ENCODE measurements at places on chromosomes 2 and 18.

DNA sequence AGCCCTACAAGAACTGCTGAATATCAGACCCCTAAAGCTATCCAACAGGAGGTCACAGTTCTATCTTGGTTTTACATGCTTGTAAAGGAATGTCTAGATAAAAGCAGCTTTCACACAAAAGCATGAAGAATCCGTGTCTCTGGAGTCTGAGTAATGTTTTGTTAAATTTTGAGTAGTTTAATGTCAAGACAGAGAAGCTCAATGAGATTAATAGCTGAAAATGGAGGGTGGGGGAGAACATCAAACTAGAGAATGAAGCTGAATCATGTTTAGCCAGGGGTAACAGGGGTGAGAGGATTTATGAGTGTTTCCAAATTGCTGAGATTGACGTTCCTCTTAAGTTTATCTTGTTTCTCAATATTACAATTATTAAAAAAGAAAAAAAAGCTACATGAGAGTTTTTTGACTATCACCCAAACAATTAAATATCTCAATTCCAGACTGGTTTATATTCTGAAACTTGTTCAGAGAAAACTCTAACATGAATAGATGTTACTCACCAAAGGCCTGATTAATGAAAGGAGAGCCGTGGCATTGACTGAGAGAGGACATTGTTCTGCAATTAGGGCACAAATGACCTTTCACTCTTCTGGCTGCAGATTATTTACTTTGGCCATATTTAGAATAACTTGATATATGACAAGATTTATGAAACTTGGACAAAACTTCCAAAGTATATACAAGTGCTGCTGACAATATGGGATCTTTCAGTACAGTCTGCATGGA lies 266.4 kb upstream of the ETAA1 start:
- DNase-seq: no peak

GRCh38 chr2:86233436-86233835 lies 34.2 kb downstream of the MRPL35 start:
- no peak for DNase-seq

DNA sequence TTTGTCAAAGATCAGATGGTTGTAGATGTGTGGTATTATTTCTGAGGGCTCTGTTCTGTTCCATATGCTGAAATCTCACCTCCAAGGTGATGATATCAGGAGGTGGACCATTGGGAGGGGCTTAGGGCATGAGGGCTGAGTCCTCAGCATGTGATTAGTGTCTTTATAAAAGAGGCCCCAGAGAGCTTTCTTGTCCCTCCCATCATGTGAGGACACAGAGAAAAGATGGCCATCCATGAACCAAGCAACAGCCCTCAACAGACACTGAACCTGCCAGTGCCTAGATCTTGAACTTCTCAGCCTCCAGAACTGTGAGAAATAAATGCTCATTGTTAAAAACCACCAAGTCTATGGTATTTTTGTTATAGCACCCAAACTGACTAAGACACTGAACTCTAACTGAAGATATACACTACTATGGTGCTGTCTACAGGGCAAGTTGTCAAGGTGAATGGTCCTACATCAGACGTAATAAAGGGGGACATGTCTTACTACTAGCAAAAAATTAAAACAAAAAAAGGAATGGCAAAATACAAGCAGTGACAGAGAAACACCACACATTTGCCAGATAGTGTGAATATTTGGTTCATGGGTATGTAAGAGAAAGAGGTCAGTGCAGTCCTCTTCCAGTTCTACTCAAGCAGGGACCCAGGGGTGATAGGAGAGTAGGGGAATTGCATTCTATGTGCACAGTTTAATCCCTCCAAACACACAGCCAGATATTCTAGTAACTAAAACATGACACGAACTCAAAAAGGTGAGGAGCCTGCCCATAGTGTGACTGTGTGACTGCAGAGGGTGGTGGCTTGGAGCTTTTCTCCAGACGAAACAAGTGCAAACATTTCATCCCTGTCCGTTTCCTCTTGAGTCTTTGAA lies 164.4 kb upstream of the MYCN start:
- no peak for DNase-seq

DNA sequence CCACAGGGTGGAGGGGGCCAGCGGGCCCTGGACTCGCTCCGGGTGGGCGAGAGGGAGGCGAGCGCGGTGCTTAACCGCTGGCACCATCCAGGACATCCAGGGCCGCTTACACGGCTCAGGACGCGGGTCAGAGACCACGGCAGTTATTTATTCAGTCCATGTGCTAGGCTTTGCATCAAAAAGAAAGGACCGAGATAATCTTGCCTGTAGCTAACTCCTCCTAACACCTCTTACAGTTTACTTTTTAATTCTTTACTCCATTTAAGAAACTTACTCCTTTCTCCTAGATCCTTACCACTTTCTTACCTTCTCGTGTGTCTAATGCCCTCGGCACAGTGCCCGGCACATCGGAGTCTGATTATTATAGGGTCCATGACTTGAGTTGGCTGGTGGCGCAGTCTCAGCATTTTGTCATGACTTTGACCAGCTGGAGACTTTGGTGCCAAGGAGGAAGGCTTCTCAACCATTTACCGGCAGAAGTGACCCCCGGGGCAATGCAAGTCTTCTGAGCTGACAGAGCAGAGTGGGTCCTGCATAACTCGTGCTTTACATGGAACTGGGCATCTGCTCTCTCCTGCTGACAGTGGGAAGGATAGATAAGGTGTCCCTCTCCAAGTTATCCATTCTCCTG lies 503 bp downstream of the ANXA4 start:
- peak; percentile 8 for DNase-seq

DNA sequence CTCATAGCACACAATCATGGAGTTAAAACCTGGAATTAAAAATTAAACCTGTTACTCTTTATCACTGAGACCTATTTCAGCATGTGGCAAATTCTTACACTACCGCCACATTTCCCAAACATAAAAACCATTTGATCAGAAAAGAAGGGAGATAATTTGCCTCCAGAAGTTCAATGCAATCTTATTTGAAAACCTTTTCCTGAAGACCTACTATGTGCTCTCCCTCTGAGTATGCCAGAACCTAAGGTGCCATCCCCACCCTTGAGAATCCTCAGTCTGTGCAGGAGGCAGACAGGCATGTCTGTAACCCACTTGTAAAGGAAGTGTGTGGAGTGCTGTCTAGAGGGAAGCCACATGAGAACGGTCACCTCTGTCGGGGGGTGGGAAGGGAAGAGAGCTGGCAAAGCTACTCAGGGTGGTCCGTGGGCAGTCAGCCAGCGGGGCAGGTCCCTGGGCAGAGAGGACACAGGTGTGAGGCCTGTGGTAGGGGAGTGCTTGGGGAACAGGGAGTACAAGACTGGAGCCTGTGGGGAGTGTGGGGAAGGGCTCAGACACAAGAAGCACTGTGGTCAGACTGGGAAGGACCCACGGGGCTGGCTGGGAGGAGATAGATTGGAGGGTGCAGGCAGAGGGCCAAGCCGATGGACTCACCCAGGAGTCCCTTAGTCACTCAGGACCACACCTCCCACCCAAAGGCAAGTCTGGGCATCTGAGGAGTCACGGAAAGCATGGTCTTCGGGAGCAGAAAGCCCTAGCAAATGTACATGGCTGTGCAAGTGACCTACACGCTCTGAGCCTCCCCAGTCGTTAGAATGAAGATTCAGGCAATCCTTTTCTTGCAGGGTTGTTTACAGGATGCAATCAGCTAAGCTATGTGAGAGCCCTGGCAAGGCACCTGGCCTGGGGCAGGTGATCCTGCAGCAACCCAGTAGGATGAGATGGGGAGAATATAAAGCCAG lies 22.8 kb downstream of the CRACDL start:
- no peak for DNase-seq

GRCh38 chr2:132680544-132680943 lies 10.5 kb upstream of the LYPD1 start:
- DNase-seq: no peak

DNA sequence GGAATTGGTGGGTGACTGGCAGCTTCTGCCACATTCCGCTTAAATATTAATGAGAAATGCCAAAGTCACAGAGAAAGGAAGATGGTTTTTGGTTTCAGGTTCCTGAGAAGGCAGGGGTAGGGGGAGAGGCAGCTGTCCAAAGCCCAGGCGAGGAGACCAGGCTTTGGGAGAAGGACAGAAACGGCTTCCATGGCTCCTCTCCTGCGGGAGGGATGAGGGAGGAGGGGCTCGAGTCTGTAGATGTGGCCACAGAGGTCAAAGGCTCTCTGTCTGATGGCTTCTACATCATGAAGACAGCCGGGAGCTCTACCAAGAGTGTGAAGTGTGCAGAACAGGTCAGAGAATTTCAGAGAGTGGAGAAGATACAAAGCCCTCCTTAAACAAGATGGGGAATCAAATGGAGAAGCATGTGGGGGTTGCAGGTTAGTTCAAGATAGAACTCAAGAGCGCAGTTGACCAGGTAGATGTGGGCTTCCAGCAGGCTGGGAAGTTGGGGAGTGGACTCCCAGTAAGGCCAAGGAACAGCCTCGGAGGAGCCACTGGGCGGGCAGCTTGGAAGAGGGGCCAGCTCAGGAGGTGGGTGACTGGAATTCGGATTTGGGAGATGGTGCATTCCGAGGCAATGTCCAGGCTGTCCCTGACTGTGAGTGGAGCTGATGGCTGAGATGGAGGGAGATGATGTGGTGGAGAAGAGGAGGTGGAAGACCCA lies 23.8 kb upstream of the HPCAL1 start:
- no peak for DNase-seq

- no peak for DNase-seq
Measured at GRCh38 chr2:79200762-79201161, 41.2 kb upstream of the REG3A start.

- no peak for DNase-seq
Measured at GRCh38 chr2:190357600-190357999, 14.2 kb downstream of the INPP1 start.

DNA sequence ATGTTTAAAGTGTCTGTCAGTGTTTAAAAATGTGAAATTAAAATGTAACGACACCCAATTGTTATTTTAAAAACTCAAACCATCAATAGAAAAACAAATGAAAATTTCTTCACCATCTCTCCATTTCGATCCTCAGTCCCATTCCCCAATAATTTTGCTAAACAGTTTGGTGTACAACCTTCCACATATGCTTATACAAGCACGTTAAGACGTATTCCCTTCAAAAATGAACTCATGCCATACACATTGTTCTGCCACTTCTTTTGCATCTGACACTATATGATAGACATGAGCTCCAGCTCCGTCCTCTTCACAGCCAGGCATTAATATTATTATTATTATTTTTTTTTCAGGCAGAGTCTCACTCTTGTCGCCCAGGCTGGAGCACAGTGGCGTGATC lies 14.1 kb upstream of the MYCN start:
- no peak for DNase-seq

- DNase-seq: no peak
Measured at GRCh38 chr2:46363535-46364170, 66.4 kb downstream of the EPAS1 start.

- DNase-seq: no peak
Measured at GRCh38 chr18:73827801-73828200, 319.8 kb downstream of the FBXO15 start.

DNA sequence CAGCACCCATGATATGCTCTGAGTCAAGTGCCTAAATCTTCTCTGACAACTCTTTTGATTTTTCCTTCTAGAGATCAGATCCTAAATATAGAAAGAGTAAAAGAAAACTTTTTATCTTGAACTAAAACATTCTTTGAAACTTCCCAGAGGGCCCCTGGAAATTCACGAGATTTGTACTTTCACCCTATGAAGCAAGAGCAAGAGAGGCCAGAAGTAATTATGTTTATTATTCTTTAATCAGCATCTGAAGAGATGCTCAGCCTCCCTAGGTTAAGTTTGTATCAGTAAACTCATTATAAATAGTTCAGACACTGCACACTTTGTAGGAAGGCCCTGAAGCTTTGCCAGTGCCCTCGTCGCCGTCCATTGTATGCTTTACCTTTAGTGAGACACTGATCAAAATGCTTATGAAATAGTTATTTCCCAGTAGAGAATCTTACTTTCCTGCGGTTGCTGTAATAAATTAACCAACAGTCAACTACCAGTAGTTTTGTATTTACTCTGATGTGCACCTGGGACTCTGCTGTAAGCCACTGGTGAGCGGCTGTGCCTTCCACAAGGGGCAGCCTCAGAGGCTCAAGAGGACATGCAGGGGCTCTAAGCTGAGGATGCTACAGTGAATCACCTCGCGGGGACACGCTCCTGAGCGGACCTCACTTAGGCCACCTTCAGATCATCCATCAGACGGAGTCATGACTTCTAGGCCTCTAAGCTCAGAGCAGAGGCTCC lies 71.9 kb downstream of the BIN1 start:
- no peak for DNase-seq

GRCh38 chr2:12923907-12924610 lies 207.3 kb downstream of the TRIB2 start:
- DNase-seq: no peak

- peak; percentile 25 for DNase-seq
Measured at GRCh38 chr18:50009773-50010335, 185.1 kb downstream of the MYO5B start.

DNA sequence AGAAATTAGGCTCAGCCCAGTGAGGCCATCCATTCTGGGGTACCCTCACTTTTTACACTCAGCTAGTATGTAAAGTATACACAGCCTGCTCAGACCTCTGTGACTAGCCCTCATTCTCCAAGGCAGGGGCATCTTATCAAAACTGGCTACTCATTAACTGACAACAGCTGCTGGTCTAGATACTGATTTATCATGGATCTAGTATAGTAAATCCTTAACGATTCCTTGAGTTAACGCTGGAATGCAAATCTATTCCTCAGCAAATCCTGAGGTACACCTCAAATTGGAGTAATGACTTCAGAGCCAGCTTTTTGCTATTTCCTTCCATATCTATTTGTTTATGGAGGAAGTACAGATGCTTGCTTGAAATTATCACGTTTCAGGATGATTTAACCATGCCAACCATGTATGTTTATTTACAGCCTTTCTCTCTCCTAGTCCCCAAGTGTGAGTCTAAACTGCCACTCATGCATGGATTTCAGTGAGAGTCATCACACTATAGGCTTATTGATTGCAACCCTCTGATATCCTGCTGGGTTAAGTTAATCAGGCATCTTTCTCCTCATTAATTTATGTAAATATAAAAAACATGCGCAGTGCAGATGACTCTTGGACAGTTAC lies 70.2 kb upstream of the DOK6 start:
- no peak for DNase-seq

Measured in activated T-cell treated with anti-CD3 and anti-CD28 coated beads for 48 hours (primary cell).